Breast epithelium (tissue), 4 donors: ENCODE measurements at places on chromosomes 1 and 21.

DNA sequence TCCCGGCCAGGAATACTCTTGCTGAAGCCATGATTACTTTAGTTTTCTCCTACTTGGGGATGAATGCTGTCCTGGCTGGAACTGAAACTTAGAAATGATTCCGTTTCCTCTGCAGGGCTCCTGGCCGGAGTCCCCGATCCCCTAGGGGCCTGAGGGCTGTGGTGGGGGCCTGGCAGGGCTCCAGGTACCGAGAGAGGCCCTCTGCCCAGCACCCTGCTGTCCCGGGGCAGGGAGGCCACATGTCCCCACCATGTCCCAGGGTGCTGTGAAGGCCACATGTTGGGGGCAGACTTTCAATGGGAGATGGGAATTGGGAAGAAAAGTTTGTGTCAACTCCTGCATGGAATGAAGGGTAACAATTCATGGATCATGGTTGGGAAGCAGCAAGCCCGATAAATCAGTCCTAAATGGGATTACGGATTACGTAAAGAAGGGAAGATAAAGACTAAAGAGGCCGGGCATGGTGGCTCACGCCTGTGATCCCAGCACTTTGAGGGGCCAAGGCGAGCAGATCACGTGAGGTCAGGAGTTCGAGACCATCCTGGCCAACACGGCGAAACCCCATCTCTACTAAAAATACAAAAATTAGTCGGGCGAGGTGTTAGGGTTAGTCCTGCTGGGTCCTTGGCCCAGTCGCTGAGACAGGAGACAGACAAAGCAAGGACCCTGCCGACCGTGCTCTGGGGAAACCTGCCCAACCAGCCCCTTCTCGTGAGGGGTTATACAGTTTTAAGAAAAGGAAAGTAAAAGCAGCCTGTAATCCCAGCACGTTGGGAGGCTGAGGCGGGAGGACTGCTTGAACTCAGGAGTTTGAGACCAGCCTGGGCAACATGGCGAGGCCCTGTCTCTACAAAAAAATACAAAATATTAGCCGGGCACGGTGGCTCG, 37.6 kb downstream of the MORN1 start:
- no peak for DNase-seq

DNA sequence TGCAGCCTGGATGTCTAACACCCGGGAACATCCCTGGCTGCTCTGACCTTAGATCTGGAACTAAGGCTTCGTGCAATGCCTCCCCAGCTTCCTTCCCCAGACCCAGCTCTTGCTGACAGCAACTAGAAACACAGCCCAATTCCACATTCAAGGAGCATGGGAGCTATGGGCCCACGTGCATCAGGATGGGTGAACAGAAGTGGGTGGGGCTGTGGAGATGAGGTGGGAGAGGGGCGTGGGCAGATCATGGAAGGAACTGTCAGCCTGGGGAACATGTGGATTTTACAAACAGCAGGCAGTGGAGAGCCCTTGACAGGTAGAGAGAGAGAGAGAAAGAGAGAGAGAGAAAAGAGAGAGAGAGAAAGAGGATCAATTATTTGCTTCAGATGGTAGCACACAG, 231.6 kb downstream of the MATN1 start:
- DNase-seq: no peak

- DNase-seq: no peak
Observed at GRCh38 chr1:197920067-197920396, 2.9 kb downstream of the LHX9 start.

- DNase-seq: no peak
Observed at GRCh38 chr21:37146320-37147235, 73.5 kb downstream of the TTC3 start.

DNA sequence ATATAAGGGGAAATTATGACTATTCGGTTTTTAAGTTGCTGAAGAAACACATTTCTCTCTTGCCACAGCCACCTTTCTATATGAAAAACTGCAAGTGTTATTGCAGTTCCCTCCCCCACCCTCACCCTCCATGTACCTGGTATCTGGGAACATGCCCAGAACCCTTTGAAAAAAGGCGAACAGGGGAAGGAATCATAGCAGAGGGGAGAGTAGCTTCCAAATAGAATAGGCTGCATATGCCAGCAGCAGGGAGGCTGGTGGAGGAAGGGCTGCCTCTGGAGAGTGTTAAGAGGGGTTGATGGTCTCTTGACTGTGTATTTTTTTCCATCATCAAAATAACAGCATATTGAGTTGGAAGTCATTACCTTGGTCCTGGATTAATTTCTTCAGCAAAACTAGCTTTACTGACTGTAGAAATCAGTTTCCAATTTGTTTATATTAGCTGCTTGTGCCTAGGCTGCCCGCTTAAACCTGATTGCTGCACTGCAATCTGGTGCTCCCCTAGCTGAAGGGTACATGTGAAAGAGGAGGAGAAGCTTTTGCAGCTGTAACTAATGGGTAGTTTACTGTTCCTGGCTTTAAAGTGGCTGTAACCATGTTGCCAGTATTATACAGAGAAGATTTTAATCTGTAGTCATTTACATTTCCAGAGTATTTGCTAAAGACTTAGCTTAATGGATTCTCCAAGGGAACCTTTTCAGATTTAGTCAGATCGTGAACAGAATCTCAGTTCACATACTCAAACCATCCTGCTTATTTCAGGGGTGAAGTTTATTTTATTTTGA, 22.7 kb downstream of the AHCYL1 start:
- no peak for DNase-seq

DNA sequence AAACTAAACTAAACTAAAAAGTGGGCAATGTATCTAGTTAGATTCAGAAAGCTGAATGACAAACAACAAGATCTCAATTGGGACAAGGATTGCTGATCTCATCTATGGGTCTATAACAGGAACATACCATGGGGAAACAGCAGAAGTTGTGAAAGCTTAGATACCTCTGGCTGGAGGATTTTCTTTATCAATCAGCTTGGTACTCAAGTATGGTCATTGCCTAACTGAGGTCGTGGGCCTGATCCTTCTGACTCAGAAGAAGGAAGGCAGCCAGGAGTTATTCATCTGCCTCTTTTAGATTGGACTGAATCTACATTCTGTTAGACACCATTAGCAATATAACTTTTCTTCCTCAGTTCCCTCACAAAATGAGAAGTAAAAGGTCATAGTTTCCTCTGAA, 39.7 kb downstream of the DNTTIP2 start:
- no peak for DNase-seq

DNA sequence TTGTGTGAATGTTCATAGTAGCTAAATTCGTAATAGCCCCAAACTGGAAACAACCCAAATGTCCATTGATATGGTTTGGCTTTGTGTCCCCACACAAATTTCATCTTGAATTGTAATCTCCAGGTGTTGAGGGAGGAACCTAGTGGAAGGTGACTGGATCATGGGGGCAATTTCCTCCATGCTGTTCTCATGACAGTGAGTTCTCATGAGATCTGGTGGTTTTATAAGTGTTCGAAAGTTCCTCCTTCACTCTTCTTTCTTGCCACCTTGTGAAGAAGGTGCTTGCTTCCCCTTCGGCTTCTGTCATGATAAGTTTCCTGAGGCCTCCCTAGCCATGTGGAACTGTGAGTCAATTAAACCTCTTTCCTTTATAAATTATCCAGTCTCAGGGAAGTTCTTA, 11.3 kb downstream of the UBE2G2 start:
- no peak for DNase-seq

GRCh38 chr21:36232641-36233040, 76.0 kb downstream of the DOP1B start:
- no peak for DNase-seq

GRCh38 chr1:180232521-180233043, 2.5 kb downstream of the LHX4 start:
- DNase-seq: no peak

DNA sequence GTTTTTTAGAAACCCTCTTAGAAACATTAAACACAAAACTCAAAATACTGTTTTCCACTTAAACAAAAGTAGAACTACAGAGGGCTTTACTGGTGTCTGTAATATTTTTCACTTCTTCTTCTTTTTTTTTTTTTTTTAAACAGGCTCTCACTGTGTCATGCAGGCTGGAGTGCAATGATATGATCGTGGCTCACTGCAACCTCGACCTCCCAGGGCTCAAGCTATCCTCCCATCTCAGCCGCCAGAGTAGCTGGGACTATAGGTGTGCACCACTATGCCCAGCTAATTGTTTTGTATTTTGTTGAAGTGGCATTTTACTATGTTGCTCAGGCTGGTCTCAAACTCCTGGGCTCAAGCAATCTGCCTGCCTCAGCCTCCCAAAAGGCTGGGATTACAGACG, 194.8 kb downstream of the DAB1 start:
- no peak for DNase-seq

- DNase-seq: no peak
Observed at GRCh38 chr1:156833603-156834002, 17.0 kb upstream of the SH2D2A start.

- DNase-seq: no peak
Observed at GRCh38 chr21:14673649-14674048, 127.5 kb upstream of the SAMSN1 start.

DNA sequence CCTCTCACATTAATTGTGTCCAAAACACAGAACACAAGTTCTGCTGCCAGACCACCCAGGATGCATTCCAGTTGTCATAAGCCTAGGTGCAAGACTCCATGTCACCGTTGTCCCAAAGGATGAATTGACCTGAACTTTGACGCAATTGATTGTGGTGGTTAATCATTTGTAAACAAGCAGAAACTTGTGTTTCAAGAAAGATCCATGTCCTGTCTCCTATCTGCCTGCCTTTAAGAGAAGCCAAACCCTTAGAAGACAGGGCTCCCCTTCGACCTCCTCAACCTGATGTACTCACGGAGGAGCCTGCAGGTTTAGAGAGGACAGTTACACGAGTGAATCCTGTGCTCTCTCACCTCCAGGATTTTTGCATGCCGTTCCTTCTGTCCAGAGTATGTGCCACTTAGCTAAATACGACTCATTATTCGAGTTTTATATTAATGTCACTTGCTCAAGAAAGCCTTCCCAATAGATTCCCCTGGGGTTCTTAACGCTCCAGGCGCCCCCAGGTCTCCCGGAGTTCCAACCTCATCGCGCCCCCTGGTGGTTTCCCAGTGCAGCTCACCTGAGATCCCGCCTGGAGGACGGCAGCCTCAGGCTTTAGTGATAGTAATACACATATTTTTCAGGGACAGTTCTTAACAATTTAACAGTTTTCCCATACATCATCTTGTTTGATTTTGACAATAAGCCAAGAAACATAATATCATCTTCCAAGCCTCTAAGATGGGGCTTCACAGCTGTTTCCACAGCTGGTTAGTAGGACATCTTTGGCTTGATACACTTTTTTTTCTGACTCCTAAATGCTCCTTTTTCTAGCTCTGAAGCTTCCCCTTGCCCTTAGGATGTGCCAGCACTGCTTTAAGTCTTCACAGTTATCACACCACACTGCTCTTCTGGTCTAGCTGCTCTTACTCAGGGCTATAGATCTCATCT, 2.4 kb upstream of the C8B start:
- DNase-seq: no peak
